ENCODE measurements at places on chromosomes 12 and 14. TPM values are rescaled to one million over a fixed set of nuclear protein-coding genes. Genes with fewer than 3 reads are reported as not detected.

The KRT3 gene
- total RNA-seq, result 0.06 TPM

The ACVRL1 gene
- 2.4 TPM for total RNA-seq

The C1QL4 gene
- not detected for total RNA-seq

The SIRT4 gene
- 0.35 TPM for total RNA-seq

The KRT79 gene
- not detected for total RNA-seq

The CRACR2A gene
- total RNA-seq, result 4.5 TPM

The CAPS2 gene
- total RNA-seq, result 0.06 TPM

The KCNC2 gene
- total RNA-seq, result not detected

The SLC6A12 gene
- total RNA-seq, result not detected

The BHLHE41 gene
- 1.3 TPM for total RNA-seq

The HSPB8 gene
- 32.3 TPM for total RNA-seq

The PTGER2 gene
- total RNA-seq, result 2.2 TPM

The CLEC2A gene
- total RNA-seq, result not detected

The ACOT6 gene
- total RNA-seq, result not detected

The E2F7 gene
- total RNA-seq, result 20.5 TPM

The SNW1 gene
- 62.0 TPM for total RNA-seq

The ITGA7 gene
- total RNA-seq, result 3.8 TPM

The SVOP gene
- not detected for total RNA-seq

The IAPP gene
- total RNA-seq, result not detected

The MLH3 gene
- 10.3 TPM for total RNA-seq

The FOS gene
- total RNA-seq, result 2.5 TPM

The CLEC1B gene
- total RNA-seq, result not detected

The PRKD1 gene
- 4.5 TPM for total RNA-seq

The C3AR1 gene
- 0.22 TPM for total RNA-seq

The PLCZ1 gene
- total RNA-seq, result not detected

The EXOC3L4 gene
- 0.17 TPM for total RNA-seq

The CEBPE gene
- total RNA-seq, result not detected

The STRN3 gene
- total RNA-seq, result 33.2 TPM

The IFNG gene
- total RNA-seq, result not detected

The FOXN4 gene
- total RNA-seq, result not detected
